ENCODE measurements at places on chromosomes 5 and 9.

DNA sequence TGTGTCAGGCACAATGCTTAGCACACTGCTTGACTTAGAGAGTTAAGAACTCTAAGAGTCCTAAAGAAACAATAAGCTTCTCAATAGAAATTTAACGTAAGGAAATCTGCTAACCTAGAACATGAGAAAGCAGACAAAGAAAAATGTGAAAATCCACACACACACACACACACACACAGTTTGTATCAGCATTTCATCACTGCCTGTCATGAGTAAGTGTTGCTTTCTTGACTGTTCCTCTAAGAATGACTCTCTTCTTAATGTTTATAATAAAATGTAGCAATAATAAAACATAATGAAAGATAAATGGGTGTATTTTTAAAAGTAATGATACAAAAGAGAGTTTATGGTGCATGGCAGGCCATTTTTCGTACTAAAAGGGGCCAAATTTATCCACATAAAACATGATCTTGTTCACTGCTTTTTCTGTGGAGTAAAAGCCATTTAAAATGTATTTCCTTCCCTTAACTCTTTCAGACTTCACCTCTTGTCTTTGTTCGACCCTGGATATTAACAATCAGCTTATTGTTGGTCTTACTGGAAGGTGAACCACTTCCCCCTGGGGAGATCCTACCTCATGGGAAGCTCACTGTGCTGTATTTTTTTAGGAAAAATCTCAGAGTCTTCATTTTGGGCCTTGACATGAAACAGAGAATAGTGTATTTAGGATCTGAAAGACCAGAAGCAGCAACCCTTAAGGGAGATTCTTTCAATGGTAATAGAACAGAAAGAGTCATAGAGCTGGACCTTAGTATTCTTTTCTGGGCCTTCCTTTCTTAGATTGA, 107.3 kb upstream of the ANKRD55 start:
- DNase-seq = no peak

GRCh38 chr5:107154593-107154992, 516.1 kb downstream of the EFNA5 start:
- no peak for DNase-seq

DNA sequence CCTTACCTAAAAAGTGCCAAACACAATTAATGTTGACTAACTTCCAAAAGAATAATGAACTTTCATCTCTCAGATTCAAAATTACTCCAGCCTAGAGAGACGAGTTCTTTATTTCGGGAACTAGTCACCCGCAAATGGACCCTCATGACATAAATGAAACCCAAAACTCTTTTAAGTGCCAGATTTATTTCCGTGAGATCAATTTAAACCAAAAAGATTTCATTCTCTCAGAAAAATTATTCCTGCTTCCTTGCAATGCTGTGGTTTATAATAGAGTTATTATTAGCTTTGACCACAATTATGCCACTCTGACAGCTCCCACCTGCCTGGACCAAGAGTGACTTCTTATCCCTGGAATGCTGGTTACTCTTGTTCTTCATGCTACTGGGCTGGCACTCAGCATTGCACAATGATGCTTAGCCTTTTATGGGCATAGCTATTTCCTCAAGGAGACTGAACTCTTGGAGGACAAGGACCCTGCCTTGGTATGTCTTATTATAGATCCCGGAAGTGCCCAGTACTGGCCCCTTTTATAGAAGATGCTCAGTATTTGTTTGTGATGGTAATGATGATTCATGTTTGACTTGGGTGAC, 183.5 kb downstream of the SNX18 start:
- no peak for DNase-seq

DNA sequence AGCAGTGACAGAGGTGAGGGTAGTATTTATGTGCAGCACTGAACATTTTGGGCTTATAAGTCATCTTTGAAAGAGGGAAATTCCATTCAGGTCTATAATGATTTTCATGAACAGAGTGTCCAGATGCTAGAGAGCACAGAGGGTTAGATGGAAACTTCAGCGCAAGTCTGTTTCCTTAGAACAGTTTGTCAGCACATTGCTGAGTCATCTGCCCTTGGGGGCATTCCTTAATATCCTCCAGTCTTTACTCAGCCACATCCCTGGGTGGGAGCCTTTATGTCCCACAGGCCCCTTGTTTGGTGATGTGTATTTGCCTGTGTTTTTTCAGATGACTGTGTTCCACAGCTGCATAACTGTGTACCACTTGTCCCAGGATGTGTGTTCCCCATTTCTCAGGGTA, 138.5 kb upstream of the S1PR3 start:
- no peak for DNase-seq

DNA sequence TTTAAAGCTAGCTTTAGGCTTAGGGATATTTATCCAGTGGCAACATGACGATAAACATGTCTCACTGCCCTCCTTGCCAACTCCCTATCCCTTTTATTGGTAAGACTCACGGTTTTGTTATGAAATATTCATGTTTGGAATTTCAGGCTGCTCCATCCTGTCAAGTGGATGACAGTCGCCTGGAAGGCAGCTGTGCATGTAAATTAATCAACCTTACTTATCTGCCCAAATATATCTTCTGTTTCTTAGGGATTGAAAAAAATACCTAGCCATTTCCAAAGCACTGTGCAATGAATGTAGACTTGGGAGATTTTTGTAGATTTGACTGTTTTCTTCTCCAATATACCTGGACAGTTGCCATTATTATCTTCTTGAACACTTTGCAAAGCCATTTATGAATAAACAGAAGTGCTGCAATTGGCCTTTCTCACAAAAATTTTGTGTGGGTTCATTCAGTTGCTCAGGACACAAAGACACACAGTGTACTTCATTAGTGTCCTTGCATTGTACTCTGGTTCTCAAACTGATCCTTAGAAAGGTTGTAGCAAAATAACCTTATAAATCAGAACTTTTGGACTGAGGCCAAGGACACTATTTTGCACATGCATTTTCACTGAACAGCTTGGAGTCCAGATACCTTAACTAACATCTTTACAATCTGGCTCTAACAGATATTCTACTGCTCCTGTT, 889.4 kb upstream of the SEMA6A start:
- no peak for DNase-seq

DNA sequence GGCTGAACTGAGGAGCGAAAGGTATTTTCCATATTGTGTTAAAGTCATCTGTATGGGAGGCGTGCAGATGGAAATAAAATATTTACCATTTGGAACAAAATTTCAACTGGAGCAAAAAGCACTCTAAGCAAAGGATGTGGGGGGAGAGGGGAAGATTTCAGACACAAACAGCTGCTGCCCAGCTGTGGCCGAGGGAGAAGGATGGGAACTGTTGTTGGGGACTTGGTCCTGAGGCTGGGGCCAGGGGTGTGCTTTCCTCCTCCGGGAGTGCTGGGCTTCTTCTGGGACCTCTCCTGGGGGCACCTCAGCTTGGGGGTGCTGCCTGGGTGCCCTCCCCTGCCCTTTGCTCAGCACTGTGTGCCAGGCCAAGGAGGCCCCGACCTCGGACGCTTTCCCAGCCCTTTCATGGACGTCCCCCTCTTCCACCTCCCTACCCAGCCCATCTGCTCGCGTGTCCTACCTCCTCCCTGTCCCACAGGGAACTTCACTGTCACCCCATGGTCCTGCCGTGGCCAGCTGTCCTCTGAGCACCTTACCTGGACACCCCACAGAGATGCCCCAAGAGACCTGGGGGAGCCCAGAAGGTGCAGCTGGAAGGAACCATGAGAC, 101.9 kb upstream of the COL5A1 start:
- DNase-seq = no peak

GRCh38 chr5:66553368-66553912, 42.8 kb upstream of the MAST4 start:
- DNase-seq = no peak

DNA sequence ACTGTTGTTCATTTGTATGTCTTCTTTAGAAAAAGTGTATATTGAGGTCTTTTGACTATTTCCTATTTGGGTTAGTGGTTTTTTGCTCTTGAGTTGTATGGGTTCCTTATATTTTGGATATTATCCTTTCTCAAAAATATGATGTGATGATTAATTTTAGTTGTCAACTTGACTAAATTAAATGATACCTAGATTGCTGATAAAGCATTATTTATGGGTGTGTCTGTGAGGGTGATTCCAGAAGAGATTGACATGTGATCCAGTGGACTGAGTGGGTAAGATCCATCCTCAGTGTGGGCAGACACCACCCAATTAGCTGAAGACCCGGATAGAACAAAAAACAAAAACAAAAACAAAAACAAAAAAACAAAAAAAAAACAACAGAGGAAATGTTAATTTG, 115.1 kb upstream of the KIF2A start:
- DNase-seq = no peak

DNA sequence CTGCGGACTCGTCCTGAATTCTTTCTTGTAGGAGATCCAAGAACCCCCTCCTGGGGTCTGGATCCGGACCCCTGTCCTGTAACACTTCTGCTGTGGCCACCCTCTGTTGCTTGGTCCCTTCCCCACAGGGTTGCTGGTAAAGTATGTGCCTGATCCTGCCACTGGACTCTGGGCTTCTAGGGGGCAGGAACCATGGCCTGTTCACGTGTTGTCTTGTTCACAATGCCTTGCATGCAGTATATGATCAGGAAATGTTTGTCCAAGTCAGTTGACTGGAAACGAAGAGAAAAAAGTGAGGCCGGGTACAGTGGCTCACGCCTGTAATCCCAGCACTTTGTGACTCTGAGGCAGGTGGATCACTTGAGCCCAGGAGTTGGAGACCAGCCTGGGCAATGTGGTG, 139.3 kb upstream of the ALDH1B1 start:
- no peak for DNase-seq

DNA sequence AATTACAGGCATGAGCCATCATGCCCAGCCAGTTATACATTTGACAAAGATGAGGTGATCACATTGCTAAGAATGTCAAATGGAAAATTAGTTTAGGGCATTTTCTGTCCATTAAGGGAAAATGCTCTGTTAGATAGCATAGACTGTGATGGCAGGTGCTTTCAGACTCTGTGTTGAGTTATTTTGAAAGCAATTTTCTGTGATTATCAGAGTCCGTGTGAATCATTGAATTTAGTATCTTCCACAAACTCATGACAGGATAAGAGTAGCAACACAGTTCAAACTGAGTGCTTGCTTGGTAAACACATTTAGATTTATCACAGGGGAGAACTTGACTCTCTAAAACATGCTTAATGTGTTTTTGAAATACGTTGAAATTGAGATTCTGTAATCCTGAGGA, 69.0 kb downstream of the GAPVD1 start:
- DNase-seq = no peak

DNA sequence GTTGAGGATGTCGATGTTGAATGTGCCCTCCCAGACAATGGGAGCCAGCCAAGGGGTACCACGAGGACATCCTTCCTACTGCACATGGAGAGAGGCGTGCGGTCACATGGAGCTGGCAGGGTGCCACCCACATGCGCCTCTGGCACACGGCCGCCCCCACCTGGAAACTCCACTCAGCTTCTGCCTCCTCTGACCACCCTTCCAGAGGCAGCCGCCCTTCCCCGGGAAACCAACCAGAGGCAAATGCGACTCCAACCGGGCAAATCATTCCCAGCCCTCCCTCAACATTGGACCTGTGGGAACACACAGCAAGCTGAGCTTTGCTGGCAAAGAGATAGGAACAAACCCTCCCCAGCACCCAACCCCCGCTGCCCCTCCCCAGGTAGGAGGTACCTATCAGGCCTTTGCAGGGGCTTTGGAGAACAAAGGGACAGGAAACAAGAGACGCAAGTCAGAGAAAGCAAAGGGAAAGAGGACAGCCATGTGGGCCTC, 17.5 kb downstream of the ABO start:
- no peak for DNase-seq

DNA sequence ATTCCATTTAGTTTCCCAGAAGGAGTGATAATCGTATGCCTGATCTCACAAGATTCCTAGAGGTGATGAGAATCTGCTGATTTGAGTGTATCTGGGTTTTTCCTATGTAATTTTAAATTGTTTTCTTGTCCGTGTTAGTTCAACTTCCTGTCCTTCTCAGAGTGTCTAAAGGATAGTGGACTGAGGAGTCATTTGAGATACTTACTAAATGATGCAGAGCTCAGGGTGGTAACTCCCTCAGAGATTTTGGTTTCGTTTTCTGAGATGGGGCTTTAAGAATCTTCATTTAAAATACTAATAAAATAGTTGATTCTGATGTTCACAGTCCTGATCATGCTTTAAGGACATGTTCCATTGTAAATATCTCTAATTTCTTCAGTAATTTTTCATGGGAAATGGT, 30.3 kb downstream of the MELK start:
- no peak for DNase-seq

- DNase-seq = no peak
Measured at GRCh38 chr5:44729536-44729935, 79.2 kb upstream of the MRPS30 start.

DNA sequence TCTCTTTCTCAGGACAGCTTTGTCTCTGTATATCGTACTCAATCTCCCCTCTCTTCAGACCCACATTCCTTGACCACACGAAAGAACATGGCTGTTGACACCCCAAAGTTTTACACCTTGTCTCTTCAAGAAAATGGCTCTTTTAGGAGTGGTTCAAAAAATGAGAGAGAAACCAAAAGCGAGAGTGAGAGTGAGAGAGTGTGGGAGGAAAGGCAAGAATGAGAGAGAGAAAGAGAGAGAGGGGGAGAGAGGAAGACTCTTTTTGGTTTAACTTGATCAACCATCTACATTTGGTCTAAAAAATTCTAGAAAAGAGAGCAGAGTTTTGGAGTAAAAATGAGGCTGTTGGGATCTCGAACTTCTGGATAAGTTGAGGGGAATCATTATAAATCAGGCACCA, 581.8 kb upstream of the WWC1 start:
- DNase-seq = no peak

DNA sequence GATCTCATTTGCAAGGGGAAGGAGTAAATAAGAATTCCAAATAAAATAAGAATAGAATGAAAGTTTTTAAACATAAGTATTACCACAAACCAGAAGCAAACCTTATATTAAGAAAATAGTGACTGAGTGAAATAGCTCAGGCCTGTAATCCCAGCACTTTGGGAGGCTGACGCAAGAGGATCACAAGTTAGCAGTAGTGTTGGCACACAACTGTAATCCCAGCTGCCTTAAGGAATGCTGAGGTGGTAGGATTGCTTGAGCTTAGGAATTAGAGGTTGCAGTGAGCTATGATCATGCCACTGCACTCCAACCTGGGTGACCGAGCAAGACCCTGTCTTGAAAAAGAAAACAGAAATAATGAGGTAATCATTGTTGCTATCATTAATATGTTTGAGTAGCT, 47.0 kb downstream of the APC start:
- no peak for DNase-seq

DNA sequence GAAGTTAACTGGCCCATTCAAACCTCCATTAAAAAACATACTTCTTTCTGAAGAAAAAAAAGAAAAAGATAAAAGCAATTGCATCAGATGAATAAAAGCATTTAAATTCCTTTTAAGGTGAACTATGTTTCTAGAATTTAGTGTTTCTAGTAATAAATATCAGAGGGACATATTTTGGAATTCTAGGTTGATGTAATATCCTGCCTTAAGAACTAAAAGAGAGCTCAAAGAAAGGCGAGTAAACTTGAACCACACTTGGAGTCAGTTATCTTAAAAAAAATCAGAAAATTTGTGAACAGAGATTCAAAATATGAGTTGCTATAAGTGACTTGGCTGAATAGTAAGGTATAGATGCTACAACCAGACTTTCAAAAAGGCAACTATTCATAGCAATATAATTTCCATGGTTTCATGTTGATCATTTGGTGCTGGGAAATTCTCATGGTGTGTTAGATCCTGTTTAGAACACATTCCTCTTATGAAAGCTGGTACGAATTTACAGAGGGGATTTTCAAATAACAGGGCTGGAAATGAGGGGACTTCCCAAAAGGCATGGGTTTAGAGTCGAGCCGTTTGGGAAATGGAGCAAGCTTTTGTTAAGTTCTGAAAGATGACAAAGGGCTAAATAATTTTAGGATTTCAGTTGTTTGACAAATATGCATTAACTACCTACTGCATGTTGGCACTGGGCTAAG, 37.6 kb upstream of the RAI14 start:
- DNase-seq = no peak
